Body of pancreas (tissue), 4 donors: ENCODE measurements at places on chromosomes 5 and 9. TPM values are rescaled to one million over a fixed set of nuclear protein-coding genes. Genes with fewer than 3 reads are reported as not detected.

GRCh38 chr9:89524963-89525362, 27.1 kb upstream of the SEMA4D start:
- no peak overlapping the region for H3K27ac ChIP-seq
- H3K4me3 ChIP-seq = no peak overlapping the region
- no peaks in the 10 kb centered on the region for H3K27me3 ChIP-seq
- H3K4me1 ChIP-seq = peaks cover 14% of the 10 kb centered on the region
- no peak for DNase-seq

GRCh38 chr9:18014556-18014955, 435.7 kb downstream of the SH3GL2 start:
- H3K4me1 ChIP-seq = no peaks in the 10 kb centered on the region
- H3K4me3 ChIP-seq = no peak overlapping the region
- no peak for DNase-seq
- no peaks in the 10 kb centered on the region for H3K36me3 ChIP-seq

TBC1D13 gene
- 17.5 TPM for total RNA-seq

DNA sequence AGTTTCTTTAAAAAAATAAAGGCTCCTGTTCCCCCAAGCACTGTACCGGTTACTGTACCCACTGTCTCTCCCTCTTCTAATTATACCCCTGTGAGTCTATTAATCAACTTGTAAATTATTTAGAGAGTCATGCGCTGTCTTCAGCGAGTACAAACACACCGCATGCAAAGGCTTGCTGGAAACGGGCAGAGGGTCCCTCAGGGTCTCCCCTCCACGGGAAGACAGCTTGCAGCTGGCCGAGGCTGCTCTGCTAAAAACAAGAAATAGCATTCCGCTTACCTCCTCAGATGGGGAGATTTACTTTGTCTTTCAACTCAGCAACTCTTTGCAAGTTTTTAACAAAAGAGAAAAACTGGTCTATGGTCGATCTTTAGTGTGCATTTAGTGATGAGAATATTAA, 71.8 kb downstream of the AK8 start:
- H3K27ac ChIP-seq = no peak overlapping the region
- no peak for DNase-seq
- no peak overlapping the region for H3K4me3 ChIP-seq
- H3K4me1 ChIP-seq = no peaks in the 10 kb centered on the region

SLC23A1 gene
- 0.66 TPM for total RNA-seq

DNA sequence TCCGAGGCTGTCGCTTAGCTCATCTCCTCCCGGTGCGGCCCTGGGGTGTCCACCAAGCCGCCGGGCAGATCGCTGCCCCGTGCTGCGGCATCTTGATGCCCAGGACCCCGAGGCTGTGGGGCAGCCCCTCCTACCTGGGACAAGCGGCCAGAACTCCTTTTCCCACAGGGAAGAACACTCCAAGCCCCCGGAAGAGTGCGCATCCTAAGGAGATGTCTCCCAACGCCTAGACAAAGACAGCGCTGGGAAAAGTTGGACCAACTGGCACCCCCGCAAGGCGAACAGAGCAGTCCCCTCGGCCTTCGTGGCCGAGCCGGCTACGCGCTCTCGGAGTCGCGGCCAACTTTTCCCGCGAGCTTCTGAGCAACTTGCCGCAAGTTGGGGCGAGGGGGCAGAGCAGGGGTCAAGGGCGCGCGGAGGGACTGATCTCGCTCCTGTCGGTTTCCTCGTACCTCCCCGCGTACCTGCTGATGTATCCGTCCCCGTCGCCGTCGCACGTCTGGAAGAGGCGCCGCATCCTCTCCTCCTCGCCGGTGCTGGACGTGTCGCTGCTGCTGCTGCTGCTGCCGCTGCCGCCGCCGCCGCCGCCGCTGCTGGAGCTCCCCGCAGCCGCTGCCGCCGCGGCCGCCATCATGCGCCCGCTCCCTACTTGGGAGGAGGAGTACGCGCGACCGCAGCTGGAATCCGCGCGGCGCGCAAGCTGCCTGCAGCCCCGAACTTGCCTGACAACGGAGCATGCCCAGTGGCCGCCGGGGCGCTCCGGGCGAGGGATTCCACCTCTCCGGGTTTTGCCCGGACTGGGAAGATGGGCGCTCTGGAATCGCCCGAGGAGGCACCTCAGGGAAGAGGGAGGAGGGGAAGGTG, at the start of gene MCC:
Gene MCC, minus strand, starts transcription at position 673 of the 864 bp plus-strand sequence.
- H3K4me1 ChIP-seq = peaks cover 22% of the 10 kb centered on the region
- DNase-seq = peak; percentile 76
- peak within 1 kb of the TSS; percentile 52 for H3K27ac ChIP-seq
- H3K27me3 ChIP-seq = no peaks in the 10 kb centered on the region

RORB gene
- 0.78 TPM for total RNA-seq

DNA sequence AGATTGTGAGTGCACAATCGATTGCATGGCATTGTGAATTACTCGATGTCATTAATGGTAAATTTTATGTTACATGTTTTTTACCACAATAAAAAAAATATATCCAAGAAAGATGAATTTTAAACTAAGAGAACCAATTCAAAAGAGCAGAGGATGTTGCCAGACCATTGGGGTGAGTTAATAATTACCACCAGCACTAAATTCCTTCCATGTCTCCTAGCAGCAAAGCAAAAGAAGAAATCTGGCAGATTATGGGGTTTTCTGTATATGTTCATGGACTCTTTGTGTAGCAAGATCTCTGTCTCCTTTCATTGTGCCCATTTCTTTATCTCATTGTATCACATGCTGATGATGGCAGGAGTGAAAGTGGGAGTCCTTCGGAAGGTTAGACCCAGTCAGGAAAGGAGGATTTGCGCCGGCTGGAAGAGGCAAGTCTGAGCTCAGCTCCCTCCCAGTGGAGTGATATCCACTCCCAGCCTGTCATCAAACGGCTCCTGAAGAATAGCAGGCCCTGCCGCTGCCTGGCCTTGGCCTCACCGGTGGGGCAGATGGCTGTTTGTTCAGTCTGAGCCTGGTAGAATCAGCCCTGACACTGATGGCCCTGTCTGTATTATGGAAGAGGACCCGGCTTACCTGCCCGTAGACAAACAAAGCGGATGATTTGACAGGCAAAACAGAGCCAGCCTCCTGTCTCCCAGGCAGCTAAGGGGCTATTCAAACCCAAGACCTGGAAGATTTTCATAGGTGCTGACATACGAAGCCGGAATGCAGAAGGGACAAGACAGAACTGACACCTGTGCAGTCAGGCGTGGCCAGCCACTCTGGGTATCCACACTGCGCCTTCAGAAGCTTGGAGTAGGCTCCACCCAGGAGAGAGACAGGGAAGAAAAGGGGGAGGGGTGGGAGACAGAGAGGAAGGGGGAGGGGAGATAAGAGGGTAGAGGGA, 21.9 kb upstream of the FOXE1 start:
- no peak overlapping the region for H3K4me3 ChIP-seq
- H3K27ac ChIP-seq = no peak overlapping the region
- H3K27me3 ChIP-seq = no peaks in the 10 kb centered on the region
- H3K4me1 ChIP-seq = peaks cover 7% of the 10 kb centered on the region
- no peak for DNase-seq

BARHL1 gene
- not detected for total RNA-seq

IL11RA gene
- 14.5 TPM for total RNA-seq

DNA sequence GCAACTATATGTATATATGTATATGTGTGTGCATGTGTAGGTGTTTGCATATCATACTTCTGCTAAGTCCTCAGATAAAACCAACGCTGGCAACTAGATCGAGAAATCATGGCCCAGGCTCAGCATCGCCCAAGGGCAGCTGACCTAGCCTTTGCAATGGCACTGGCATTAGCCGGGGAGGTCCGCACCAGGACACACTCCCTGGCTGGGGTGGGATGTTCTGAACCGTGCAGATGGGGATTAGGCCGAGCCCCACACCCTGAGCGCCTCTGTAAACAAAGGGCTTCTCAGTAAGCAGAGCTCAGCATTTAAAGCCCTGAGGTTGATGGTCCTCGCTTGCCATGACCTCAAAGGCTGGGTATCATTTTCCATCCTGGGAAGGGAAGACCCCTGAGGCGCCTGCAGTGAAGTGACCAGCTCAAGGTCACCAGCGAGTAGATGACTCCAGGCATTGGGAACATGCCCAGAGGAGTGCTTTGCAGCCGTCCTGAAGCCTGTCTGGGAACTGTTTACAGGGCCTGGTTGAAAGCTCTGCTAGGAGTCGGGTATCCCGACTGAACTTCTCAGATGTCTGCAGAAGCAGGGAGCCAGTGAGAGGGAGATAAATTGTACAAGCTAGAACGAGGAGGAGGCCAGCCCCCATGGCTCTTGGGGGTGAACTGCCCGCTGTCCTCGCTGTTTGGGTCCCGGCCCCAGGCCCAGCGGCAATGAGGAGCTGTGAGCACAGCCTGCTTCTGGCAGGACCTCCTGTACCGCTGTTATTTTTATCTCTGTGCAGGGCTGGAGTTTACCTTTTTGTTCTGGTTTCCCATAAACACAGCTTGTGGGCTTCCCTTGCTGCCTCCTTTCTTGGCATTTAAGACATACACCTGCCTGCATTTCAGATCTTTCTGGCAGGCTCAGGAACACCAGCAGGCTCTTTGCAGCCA, 18.4 kb downstream of the GADD45G start:
- peak overlapping the region; percentile 89 for H3K27ac ChIP-seq
- peaks cover 82% of the 10 kb centered on the region for H3K4me1 ChIP-seq
- no peaks in the 10 kb centered on the region for H3K27me3 ChIP-seq
- no peaks in the 10 kb centered on the region for H3K36me3 ChIP-seq
- no peak overlapping the region for H3K4me3 ChIP-seq

- H3K36me3 ChIP-seq = no peaks in the 10 kb centered on the region
- no peak for DNase-seq
- peaks cover 48% of the 10 kb centered on the region for H3K4me1 ChIP-seq
- H3K4me3 ChIP-seq = no peak overlapping the region
- H3K27me3 ChIP-seq = no peaks in the 10 kb centered on the region
Observed at GRCh38 chr5:3598207-3598606, 2.6 kb downstream of the IRX1 start.

C5orf58 gene
- not detected for total RNA-seq

- no peaks in the 10 kb centered on the region for H3K36me3 ChIP-seq
- no peaks in the 10 kb centered on the region for H3K27me3 ChIP-seq
- no peaks in the 10 kb centered on the region for H3K4me1 ChIP-seq
- no peak overlapping the region for H3K4me3 ChIP-seq
- no peak overlapping the region for H3K27ac ChIP-seq
Observed at GRCh38 chr9:76642701-76643209, 121.5 kb upstream of the PCA3 start.

DNA sequence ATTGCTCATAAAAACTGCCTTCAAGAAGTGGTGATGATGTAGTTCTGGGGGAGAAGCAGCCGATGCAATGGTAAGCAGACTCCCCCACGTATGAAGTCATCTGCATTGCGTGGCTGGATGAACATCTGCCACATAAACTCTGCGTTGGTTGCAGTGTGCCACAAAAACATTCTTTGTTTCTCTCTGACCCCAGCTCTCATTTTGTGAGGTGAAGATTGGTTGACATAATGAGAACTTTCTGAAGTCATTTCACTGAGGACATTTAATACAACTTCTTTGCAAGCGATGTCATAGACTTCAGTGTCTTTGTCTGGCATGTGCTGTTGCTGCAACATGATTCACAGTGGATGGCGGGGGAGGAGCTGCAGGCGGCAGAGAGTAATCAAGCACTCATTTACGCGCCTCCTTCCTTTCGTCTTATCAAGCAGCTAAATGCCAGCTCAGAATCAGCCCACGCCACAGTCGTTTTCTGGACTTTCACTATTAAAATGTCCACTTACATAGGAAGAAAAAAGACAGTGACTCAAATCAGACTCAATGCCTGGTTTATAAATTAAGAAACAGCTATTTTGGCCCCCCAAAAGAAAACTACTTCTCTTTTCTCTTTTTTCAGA, 91.5 kb upstream of the NFIL3 start:
- no peaks in the 10 kb centered on the region for H3K36me3 ChIP-seq
- H3K27me3 ChIP-seq = no peaks in the 10 kb centered on the region
- no peak overlapping the region for H3K27ac ChIP-seq
- no peaks in the 10 kb centered on the region for H3K4me1 ChIP-seq
- no peak overlapping the region for H3K4me3 ChIP-seq

PTGS1 gene
- total RNA-seq = 2.1 TPM

GRCh38 chr9:36625006-36625615, 52.4 kb downstream of the MELK start:
- no peak overlapping the region for H3K4me3 ChIP-seq
- H3K27ac ChIP-seq = peak overlapping the region; percentile 68
- no peaks in the 10 kb centered on the region for H3K36me3 ChIP-seq

SLC34A3 gene
- 0.33 TPM for total RNA-seq

TMEM174 gene
- not detected for total RNA-seq

DNA sequence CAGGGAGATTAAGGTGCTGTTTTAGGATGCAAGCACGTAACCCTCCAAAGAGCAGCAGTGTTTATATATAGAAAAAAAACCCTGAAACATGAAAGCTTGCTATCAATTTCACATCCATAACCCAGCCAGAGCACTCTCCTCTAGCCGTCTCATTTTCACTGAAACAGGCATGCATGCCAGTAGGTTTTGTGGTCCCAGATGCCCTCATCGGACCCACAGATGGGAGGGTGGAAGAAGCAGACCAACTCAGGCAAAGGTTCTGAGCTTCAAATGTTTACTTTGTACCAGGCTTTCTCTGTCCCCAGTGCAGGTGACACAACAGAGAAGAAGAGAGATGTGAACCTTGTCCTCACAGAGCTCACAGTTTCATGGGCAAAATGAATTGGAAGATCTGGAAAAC, 127.4 kb upstream of the ATP10B start:
- H3K27me3 ChIP-seq = no peaks in the 10 kb centered on the region
- H3K4me3 ChIP-seq = no peak overlapping the region
- H3K27ac ChIP-seq = no peak overlapping the region
- no peaks in the 10 kb centered on the region for H3K36me3 ChIP-seq

DNA sequence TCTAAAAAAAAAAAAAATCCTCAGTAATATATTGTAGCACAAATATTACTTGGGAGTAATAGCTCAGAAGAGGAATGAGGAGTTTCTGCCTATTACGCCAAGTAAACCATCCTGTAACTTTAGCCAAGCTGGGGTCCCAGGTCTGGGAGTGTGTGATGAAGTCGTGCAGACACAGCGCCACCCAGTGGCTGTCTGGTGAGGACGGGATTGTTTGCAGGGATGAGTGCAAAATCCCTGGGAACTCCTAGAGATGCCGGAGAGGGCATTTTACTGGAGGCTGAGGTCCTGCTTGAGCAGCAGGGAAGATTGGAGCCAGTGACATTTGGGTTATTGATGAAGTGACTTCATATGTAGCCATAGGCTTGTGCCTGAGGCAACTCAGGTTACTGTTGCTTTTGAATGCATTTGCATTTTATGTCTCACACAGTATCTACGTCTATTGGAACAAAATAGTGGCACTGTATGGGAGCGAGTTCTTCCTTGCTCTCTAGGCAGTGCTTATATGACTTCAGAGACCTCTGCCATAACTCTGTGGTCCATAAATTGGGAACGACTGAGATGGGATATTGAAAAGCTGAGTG, 72.8 kb downstream of the PSAT1 start:
- no peaks in the 10 kb centered on the region for H3K4me1 ChIP-seq
- peak; percentile 81 for DNase-seq
- no peak overlapping the region for H3K27ac ChIP-seq
- no peak overlapping the region for H3K4me3 ChIP-seq

GRCh38 chr9:76390656-76391055, 3.6 kb downstream of the RFK start:
- no peak overlapping the region for H3K27ac ChIP-seq
- H3K36me3 ChIP-seq = peaks cover 6% of the 10 kb centered on the region
- no peaks in the 10 kb centered on the region for H3K27me3 ChIP-seq
- no peak for DNase-seq

GRCh38 chr9:71764463-71764862, 3.9 kb downstream of the CEMIP2 start:
- no peak overlapping the region for H3K4me3 ChIP-seq
- no peak for DNase-seq
- peak overlapping the region; percentile 6 for H3K27ac ChIP-seq
- no peaks in the 10 kb centered on the region for H3K36me3 ChIP-seq
- peaks cover 83% of the 10 kb centered on the region for H3K4me1 ChIP-seq

GRCh38 chr5:148343046-148343407, 7.7 kb downstream of the SPINK9 start:
- H3K4me3 ChIP-seq = no peak overlapping the region
- no peaks in the 10 kb centered on the region for H3K36me3 ChIP-seq
- H3K27me3 ChIP-seq = no peaks in the 10 kb centered on the region
- DNase-seq = no peak
- no peaks in the 10 kb centered on the region for H3K4me1 ChIP-seq
- H3K27ac ChIP-seq = no peak overlapping the region
